ENCODE measurements at places on chromosomes 6 and 20.

DNA sequence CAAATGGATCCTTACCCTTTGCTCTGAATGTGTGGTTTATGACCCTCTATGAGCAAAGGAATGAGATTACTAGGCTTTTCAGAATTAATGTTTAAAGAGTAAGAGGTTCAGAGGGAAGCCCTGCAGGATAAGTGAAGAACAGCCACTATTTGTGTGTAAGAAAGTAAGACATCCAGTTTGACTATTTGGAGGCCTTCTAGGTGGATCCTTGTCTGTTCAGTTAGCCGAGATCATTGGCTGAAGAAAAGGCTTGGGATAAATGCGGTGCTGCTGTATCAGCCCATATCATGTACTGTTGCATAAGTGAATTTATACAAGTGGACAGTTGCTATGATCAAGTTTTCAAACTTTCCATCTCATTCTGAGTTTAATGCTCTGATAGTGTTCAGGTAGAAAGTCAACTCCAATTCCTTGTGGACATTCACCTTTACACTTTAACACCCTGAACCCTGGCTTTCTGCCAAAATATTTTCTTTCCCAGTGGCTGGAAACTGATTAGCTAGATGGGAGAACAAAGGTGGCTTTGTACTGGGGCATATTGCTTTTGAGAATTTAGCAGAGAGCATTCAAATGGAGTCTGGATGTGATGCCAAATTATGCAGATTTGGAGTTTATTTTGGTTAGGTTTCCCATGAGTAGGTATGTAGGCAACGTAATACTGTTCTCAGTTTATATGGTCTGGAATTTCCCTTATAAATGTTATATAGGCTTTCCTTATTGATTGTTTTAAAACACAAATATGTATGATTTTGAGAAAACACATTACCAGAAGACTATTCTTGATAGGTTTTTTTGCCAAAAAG, 15.0 kb downstream of the PARD6B start:
- no peak for DNase-seq

DNA sequence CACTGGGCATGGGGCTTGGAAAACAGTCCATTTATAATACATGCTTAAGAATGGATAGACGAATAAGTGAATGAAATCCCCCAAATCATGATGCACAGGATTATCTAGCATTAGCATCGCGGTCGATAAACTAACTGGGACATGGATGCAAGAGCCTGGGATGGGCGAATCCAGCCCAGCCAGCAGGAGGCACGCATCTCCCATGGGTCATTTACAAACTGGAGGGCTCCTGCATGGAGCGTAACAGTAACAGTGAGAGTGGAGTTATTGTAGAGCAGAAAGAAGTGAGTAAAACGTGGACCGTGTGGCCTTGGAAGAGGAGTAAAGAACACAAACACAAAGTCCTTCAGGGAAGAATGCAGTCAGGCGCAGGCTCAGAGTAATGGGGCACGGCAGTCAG, 136.5 kb downstream of the AGPAT4 start:
- no peak for DNase-seq

GRCh38 chr6:150327117-150327774, 41.6 kb upstream of the IYD start:
- no peak for DNase-seq

DNA sequence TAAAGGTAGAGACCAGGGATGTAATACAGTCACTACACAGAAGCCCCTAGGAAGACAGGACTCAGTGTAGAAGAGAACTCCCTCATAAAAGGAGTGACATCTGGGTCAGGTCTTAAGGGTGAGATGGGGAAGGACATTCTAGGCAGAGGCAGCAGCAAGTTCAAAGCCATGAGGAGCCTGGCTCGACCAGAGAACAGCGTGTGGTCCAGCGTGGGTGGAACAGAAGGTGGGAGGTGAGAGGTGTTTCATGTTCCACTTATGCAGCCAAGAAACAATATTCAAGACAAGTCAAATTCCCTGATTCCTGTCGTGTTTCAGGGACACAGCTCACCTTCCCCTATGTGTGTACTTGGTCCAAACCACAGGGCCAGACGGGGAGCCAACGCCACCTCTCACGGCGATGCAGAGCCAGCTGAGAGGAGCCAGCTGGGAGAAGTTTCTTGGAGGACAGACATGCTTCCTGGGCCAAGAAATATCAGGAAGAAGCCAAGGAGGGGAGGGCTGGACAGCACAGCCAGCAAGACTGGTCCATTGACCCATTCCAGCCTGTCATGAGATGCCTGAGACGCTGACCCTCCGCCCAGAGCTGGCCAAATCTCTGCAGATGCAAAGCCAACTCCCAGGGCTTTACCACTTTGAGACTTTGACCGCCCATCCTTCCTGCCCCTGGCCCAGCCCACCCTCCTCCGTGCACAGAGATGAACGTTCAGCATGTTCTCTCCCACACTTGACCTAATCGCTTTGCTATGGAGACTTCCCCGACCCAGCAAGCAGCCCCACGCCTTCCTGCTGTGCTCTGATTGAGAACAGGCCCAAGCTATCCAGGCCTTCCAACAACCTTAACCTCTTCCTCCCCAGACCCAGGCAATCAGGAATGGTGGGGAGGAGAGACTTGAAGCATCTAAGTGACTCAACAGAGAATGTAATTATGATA, 113.8 kb downstream of the PRND start:
- DNase-seq = no peak

DNA sequence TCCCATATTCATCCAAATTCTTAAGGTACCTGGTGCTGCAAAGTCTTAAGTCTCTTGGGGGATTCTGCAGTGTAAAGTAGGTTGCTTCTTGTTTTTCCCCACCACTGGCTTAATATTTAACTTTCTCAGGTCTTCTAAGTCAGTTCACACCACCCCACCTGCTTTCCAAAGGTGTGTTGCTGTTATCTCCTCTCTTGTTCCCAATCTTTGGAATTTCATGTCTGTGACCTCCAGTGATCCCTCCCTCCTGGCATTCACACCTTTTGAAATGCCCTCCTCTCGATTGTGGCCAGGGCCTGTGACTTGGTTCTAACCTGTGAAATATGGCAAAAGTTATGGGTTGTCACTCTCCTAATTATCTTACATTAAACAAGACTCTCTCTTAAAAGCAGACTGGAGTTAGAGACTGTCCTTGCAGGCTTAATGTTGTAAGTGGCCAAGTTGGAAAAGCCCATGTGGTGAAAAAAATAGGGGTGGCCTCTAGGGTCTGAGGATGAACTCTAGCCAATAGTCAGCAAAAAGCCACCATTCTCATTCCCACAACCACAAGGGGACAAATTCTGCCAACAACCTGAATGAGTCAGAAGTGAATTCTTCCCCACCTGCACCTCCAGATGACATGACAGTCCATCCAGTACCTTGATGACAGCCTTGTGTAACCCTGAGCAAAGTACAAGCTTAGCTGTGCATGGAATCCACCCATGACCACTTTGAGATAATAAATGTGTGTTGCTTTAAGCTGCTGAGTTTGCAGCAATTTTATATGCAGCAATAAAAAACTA, 45.1 kb downstream of the ADGRF1 start:
- DNase-seq = no peak

DNA sequence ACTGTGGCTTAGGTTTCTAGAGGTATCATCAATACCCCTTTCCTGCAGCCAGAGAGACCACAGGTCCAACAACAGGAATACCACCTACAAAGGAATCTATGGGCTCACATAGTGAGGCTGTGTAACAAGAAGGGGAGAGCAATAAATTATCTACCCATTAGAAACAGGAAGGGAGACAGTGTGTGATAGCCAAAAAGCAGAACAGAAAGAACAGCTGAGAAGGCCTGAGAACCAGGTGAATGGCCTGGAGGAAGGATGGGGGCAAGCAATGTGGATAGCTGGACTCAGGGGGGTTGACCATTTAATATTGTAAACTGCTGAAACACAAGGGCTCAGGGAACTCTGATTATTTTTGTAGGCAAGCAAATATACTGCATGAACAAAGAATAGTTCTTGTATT, 628.2 kb downstream of the COL12A1 start:
- no peak for DNase-seq

DNA sequence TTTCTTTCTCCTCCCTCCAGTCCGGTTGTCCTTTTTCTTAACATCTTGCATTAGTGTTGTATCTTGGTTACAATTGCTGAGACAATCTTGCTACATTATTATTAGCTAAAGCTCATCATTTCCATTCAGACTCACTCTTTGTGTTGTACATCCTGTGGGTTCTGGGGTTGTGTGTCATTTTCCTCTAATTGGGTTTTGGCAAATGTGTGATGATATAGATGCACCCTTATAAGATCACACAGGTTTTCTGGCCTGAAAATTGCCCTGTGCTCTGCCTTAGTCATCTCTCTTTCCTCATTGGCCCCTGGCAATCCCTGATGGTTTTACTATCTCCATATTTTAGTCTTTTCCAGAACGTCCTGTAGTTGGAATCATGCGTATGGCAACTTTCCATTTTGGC, 60.1 kb downstream of the PPP1R14C start:
- DNase-seq = no peak

DNA sequence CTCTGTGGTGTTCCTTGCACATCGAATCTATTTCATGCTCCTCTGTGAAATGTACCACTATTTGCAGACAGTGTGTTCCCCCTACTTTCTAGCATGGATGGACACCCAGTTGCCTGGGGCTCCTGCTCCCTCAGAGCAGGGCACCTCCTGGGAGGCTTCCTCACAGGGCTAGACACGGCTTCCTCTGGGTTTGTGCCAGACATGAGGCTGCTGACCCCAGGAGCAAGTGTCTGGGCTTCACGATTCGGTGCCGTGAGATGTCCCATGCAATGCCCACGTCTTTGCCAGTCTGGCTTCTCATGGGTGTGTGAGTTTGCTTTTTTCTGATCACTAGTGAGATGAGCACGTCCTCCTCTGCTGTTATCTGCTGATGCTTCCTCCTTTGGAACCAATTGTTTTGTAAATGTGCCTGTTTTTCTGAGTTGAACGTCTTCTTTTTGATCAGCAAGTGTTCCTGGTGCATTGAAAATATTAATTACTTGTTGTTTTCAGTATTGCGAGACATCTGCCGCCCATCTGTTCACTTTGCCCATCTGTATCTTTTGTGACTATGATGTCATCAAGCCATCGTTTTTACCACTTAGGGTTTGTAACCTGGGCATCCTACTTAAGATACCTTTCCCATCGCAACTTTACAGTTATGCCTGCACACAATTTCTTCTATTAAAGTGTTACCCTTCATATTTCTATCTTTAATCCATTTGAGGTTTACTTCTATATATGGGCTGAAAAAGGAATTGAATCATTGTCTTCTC, 92.0 kb downstream of the TTLL2 start:
- DNase-seq = no peak

GRCh38 chr6:95795927-95796326, 218.6 kb downstream of the MANEA start:
- no peak for DNase-seq

DNA sequence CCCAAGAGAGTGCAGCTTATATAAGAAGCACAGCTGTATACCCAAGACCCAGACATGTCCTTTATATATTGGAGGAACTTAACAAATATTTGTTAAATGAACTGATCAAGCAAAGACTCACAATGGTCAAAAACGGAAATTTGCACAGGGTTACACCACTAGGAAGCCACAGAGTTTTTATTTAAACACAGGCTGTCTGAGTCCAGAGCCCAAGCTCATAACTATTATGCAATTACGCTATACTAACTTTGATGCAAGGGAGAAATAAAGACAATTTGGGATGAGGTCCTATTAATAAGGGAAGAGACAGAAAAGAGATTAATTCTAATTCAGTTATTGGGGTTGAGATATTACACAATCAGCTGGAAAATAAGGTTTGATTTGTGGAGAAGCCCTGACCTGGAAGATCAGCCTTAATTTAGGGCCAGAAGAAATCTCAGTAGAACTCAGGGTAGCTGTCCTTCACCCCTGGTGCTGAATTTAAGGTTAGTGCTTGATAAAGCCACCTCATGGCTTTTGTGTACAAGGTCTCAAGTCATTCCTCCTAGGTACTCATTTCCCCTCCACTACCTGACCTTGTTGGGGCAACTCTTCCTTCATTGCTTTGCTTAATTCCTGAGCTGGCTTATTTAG, 10.5 kb upstream of the ZNF334 start:
- DNase-seq = no peak

DNA sequence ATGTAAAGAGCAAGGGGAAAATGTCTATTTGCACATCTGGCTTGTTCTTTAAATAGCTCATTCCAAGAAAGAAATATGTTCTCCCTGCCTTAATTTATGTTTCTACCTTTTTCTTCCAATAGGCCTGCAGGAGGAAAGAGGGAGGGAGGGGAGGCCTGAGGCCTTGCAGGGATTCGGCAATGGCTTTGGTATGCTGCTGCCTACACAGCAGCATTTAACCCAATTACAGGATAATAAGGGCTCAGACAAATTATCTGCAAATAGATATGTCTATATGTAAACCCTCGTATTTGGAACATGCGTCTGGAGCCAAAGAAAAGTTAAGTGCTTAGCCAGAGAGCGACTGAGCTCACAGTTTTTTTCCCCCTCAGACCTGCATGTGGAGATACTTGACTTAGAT, 277.2 kb downstream of the CDC5L start:
- DNase-seq = no peak

GRCh38 chr6:143940011-143940597, 68.0 kb downstream of the PLAGL1 start:
- DNase-seq = no peak

- DNase-seq = no peak
These were observed 57.3 kb upstream of the SMIM29 start for GRCh38 chr6:34305982-34306708.

DNA sequence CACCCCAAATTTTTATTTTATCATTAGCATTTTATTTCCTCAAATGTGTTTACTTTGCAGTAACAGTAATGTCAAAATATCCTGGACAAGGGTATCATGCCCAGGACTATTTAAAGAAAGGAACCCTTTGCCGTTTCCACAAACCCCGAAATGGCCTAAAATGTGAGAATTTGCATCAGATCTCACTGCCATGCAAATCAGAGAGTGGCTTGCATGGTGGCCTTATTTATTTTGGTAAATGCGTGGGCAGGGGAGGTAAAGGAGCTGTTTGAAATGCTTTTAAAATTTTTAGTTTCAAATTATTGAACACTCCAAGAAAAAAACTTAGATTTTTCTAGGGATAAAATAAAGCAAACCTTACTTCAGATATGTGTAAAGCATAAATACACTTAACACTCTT, 43.8 kb downstream of the ADAT2 start:
- DNase-seq = no peak

- DNase-seq = no peak
These were observed 36.1 kb downstream of the NTSR1 start for GRCh38 chr20:62744741-62745191.

DNA sequence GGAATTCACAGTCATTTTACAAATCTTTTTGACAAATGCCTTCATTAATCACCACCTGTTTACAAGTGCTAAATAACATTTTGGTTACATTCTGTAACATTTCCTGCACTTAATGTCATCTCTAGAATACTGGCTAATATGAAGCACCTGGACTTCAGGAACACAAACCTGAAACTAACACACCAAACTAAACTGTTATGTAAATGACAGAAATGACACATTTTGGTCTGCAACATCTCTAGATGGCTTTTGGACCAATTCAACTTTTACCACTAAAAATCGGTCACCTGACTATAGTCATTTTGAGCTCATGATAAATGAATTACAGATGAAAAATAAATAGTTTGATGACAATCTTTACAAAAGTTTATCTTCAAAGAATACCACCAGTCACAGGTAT, 80.6 kb downstream of the ATG5 start:
- no peak for DNase-seq

Data from NCI-H187 (cell line).